ENCODE measurements at places on chromosomes 6 and 20.
A peak's percentile ranks its signal among the peaks of the same experiment; 100 is the strongest.

DNA sequence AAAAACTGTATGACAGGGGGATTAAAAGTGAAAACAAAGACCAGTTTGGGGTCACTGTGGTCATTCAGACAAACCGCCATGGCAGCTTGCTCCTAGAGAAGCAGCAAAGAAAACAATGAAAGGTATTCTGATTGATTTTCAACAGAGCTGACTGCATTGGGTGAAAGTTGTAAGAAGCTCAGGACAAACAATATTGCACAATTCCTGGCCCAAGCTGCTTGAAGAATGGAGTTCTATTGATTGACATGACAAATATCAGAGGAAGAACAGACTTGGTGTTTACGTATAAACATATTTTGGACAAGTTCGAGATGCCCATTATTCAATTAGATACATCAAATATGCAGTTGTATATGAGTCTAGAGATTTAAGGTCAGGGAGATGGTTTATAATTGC is 62.0 kb downstream of the TRIM38 start:
- no peak for DNase-seq

DNA sequence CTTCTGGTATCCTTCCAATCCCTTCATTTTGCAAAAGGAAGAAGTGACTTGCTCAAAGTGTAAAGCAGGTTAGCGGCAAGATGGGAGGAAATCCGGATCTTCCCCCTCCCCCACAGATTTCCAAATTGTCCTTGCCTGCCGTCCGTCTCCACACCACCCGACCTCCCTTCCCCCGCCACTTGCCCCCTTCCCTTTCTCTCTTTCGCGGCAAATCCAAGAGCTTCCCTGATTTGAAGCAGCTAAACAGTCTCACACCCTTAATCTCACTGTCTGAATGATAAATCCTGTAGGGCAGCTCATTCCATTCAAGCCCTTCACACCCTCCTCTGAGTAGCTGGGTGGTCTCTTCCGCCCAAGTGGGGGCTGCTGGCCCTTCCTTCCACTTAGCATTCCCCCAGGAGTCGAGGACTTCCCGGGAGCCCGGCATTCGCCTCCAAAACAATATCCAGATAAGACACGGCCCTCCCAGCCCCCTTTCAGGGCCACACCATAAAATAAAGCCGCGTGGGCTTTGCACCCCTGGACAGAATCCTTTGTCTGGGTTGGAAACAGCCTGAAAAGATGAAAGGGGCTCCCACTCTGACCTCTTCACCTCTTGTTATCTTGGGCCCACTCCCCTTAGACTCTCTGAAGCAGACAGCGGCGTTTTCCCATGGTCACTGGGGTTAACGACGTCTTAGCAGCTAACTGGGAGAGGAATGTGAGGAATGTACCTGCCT is 44.0 kb upstream of the PIM1 start:
- no peak for DNase-seq

GRCh38 chr6:154410619-154411072 is 54.0 kb upstream of the IPCEF1 start:
- DNase-seq, result peak; percentile 39

DNA sequence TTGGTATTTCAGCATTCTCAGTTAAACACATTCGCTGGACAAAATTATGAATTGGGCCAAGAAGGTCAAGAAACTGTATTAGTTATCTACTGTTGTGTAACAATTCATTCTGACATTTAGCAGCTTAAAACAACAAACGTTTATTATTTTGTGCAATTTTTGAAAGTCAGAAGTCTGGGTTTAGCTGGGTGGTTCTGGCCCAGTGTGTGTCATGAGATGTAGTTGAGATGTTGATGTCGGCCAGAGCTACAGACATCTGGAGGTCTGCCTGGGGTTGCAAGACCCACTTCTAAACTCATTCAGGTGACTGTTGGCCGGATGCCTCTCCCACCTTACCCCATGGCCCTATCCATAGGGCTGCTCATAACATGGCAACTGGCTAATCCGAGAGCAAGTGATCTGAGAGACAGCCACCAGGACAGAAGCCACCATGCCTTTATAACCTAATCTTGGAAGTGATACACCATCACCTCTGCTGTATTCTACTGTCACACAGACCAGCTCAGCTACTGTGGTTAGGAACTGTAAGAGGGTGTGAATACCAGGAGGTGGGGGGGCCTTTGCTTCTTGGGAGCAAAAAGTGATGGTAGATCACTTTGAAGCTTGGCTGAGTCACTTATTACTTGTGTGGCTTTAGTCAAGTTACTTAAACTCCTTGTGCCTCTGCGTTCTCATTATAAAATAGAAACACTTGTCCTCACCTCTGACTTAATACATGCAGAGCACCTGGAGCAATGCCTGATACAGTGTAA is 217.0 kb upstream of the MYLIP start:
- DNase-seq, result no peak

DNA sequence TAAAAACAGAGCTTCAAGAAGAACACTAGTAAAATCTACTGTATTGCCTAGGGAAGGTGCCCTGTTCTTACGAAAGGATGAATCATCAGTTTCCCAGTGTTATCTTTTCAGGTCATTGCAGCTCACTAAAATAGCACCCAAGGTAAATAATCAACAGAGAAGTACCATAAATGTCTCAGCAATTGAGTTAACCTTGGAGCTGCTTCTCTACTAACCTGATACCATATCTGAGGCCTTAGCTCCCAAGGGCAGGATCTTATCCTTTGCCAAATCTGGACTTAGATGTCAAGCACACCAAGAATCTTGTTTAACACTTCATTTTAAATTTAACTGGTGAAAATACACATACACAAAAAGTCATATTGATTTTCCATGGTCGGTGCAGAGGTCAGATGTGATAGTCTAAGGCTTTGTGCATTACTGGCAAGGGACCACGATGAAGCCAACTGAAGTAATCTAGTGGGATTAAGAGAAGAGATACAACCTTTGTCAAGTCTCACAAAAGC is 81.5 kb downstream of the EDN1 start:
- DNase-seq, result no peak

GRCh38 chr6:138540468-138540867 is 41.2 kb upstream of the NHSL1 start:
- no peak for DNase-seq

DNA sequence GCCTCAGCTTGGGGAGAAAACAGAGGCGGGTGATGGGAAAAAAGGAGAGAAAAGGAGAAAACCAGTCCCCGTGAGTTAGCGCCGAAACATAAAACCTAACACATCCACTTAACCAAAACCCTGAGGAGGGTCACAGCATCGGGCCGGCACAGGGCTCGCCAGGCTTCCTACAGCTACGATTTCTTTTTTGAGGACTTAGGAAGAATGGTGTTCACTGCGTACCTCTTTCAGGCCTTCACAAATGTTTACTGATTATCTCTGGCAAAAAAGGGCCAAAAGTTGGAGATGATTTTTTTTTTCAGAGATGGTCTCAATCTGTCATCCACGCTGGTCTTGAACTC is 48.8 kb downstream of the DSTN start:
- no peak for DNase-seq

GRCh38 chr6:133788556-133788955 is 100.4 kb upstream of the TCF21 start:
- DNase-seq, result no peak

DNA sequence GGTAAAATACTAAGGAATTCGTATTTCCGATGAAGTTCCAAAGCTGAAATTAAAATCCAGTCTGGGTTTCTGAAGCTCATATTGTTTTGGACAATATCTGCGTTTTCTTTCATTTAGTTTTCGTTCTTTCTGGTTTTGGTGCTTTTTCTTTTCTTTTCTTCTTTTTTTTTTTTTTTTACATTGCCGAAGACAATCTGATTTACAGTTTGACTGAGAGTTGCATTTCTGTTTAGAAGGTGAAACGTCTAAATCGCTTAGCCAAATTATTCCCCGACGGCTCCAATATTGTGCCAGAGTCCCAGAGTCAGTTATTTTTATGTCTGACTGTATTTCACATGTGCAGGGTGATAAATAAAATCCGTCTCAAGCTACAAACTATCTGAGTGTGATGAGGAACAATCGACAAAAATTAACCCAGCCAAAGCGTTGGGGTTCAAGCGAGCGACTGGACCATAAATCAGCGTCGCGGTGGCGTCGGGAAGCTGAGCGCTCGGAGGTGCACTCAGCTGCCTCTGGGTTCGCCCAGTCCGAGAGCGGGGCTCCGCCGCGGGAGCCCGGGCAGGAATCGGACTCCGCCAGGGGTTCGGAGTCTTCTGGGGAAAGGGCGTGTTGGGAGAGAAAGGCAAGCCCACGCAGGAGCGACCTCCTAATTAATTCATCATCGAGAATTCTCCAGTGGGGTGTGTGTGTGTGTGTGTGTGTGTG is 8.2 kb upstream of the TBX18 start:
- no peak for DNase-seq

- DNase-seq, result peak; percentile 36
Observed at GRCh38 chr6:99603421-99604165, 3.0 kb upstream of the PRDM13 start.

GRCh38 chr20:10763112-10763511 is 89.3 kb upstream of the JAG1 start:
- no peak for DNase-seq

DNA sequence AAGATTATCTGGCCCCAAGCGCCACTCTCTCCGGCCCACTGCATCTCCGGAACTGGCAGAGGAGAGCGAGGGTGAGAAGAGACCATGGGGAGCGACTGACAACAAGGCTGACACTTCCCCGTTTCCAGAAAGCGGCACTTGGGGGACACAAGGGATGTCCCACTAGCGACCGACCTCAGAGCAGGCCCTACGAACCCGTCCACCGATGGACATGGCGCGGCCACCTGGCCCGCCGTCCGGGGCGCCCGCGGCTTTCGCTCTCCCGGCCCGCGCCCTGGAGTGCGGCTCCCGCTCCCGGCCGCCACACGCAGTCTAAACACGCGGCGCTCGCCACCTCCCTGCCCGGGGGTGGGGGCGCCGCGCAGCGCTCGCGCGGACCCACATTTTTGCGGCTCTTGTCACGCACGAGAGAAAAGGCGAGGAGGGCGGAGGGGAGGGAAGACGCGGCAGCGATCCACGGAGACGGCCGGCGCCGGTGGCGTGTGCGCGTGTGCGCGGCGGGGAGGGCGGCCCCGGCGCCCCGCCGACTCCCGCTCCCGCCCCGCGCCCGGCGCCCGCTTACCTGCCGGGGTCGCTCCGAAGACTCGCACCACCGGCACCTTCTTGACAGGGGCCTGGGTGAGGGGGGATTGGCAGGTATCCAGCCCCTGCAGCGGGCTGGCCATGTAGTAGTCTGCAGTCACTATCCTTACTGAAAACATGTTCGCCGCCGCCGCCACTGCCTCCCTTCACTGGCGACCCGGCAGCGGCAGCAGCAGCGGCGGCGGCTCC is 645 bp downstream of the REV3L start:
- DNase-seq, result peak; percentile 77

DNA sequence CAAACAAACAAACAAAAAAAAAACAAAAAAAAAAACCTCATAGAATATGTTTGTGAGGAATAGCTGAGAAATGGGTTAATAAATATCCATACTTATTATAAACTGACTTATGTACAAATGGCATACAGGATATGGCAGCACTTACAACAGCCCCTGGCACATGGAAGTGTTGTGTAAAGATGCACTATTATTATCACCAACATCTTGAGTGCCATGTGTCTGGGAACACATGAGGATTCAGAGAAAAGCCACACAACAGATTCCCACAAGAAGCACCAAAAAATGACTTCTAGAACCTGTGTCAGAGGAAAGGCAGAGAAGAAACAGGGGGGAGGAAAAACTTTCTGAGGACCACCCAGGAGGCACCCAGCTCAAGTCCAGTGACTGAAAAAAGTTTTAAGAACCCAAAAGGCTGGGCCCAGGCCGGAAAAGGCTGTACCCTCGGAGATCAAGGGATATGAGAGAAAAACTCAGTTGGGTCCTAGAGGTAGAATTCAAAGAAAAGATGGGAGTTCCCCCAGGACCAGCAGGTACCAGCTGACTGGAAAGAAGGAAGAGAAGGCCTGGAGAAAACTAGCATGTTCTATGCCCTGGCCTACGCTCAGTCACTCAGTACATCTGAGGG is 9.4 kb upstream of the TAF8 start:
- peak; percentile 42 for DNase-seq

- DNase-seq, result no peak
Observed at GRCh38 chr6:45630801-45631200, 253.1 kb upstream of the SUPT3H start.

DNA sequence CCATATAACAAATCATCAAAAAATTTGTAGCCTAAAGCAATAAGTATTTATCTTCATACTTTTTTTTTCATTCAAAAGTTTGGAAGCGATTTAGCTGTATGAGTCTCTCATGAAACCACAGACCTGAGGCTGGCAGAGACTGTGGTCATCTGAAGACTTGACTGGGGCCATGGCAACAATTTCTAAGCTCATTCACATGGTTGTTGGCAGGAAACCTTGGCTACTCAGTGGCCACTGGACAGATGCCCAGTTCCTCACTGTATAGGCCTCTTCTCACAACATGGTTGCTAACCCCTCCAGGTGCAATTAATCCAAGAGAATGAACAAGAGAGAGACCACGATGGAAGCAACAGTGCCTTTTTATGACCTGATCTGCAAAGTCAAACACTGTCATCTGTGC is 235.9 kb downstream of the BTBD3 start:
- DNase-seq, result no peak

GRCh38 chr6:91611190-91611589 is 1024.3 kb upstream of the MAP3K7 start:
- no peak for DNase-seq

DNA sequence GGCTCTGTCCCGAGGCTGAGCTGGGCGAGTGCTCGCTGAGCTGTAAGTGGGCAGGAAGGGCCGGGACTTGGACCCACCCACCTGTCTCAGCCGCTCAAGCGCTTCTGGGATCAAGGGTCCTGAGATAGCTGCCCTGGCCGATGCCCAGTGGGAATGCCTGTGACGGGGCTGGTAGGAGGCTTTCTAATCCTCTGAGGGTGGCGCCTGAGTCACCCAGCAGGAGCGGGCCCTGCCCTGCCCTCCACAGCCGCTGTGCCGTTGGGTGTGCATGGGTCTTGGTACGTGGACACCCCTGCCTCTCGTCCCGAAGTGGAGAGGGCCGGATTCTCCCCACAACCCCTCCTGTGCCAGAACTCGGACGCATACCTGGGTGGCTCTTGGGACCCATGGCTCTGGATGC is 43.1 kb upstream of the GATA5 start:
- DNase-seq, result no peak

DNA sequence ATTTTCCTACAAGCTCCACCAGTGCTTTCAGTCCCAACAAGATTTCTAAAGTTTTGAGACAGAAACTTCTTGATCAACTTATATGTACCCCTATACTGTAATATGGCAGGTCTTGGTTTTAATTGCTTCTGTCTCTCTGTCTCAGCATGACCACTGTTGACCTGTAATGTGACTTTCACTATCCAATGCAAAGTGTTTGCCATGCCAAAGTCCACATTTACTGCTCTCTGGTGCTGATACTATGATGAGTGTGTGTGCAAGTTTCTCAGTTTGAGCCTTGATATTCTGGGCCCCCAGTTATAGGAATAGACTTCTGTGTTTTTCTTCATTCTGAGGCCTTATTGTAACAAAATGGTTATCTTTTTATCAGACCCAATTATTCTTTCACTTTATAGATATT is 45.8 kb downstream of the OR2J2 start:
- DNase-seq, result no peak

- DNase-seq, result no peak
Observed at GRCh38 chr6:138431256-138432062, 27.4 kb downstream of the HEBP2 start.
